ENCODE measurements at places on chromosomes 1 and 21.
A peak's percentile ranks its signal among the peaks of the same experiment; 100 is the strongest.

- peak; percentile 85 for DNase-seq
These were observed 57.8 kb downstream of the FOXO6 start for GRCh38 chr1:41418857-41419583.

GRCh38 chr1:244046907-244047611 is 4.0 kb upstream of the ZBTB18 start:
- no peak for DNase-seq

DNA sequence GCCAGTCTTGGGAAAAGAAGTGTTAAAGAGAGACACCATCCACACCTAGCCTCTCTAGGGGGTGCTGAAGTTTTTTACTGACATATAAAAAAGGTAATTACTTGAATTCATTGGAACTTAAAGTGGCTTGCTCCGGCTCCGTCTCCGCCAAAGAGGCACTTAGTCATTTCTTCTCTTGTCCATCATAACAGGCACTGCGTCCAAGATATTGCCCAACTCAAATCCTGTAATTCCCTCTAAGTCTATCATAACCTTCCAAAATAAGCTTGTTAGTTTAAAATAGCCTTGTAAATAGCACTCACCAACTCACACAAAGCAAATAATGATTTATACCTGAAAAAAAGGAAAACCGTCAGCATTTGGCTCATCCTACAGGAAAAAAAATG is 160.5 kb downstream of the ZBTB18 start:
- DNase-seq, result peak; percentile 81

GRCh38 chr21:27298465-27298864 is 331.6 kb upstream of the ADAMTS5 start:
- no peak for DNase-seq

DNA sequence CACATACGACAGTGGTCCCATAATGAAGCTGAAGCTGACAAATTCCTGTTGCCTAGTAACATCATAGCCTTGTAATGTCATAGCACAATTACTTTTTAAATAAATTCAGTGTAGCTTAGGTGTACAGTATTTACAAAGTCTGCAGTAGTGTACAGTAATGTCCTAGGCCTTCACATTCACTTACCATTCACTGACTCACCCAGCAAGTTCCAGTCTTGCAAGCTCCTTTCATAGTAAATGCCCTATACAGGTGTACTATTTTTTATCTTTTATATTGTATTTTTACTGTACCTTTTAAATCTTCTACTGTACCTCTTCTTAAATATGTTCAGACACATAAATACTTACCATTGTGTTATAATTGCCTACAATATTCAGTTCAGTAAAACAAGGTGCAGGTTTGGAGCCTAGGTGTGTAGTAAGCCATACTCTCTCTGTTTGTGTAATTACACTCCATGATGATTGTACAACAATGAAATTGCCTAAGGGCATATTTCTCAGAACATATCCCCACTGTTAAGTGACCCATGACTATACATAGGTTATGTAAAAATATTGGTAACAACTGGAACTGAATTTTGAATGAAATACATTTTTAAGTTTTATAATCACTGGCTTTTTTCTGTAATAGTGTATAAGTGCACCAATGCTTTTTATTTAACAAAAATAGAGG is 33.5 kb upstream of the ADAM30 start:
- DNase-seq, result no peak

DNA sequence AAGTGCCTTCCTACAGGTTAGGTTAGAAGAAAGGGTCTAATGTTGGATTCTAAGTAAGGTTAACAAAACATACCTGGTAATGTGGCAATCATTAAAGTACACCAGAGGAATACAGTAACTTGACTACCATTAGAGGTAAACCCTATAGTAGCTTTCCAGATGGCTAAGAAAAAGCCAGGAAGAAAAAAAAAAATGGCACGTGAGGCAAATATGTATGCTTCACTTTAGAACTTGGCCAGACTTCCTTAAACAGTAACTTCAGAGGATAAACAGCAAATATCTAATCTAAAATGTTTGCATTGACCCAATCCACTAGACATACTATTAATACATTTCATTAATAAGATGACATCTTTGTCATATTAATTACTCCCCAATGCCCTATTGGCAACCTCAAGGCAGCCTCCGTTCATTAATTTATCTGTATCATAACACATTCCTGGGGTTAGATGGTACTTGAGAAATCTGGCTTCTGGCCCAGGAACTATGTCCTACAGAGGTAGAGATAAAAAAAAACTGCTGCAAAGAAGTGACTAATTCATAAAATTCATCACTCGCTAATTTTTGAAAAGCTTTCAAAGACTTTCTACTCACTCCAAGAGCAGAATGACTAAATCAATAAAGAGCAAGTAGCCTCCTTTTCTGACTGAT is 5.8 kb downstream of the DCAF8 start:
- peak; percentile 80 for DNase-seq

- DNase-seq, result peak; percentile 97
These were observed 3.0 kb upstream of the RGS2 start for GRCh38 chr1:192805832-192806323.

DNA sequence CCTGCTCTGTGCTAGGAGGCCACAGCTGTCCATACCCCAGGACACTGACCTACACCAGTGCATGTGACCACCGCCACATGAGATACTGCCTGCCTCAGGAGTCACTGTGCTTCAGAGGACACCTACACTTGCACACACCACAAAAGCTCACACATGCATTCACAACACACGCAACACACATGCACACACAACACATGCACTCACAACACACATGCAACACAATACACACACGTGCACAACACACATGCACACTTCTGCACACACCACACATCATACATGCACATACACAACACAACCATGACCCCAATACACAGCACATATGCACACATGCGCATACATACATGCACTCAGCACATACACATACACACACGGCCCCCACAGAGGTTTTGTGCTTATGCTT is 28.7 kb upstream of the BACE2 start:
- DNase-seq, result no peak

DNA sequence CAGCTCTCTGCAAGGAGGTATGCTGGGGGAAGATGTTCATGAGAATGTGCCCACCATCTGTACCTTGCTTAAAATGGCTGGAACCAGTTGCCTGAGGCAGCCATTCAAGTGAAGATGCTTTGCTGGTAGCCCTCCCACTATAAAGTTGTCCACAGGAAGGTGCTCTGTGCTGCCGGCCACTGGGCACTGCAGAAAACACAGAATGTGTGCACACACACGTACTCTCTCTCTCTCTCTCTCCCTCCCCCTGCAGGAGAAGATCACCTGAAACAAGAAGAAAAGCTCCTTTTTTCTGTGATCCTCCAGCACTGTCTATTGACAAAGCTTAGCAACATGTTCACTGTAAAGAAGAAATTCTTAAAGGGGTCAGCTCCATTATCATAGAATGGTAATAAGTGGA is 134.8 kb downstream of the PIGK start:
- DNase-seq, result no peak

DNA sequence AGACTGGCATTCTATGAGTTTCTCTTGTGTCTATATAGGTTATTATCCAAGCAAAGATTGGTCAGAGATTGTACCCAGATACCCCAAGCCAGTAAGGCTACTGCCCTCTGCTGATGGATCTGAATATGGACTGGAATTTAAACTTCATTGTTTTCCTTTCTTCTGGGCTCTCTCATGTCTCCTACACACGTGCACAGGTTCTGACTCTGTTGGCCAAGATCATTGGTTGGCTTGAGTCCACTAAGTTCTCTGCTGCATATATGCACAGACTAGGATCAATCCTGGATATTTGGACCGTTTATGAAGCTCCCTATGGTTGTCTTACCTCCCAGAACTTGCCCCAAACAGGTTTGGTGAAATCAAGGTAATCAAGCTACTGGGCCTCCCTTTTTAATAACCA is 69.7 kb downstream of the CC2D1B start:
- peak; percentile 71 for DNase-seq

- no peak for DNase-seq
These were observed 86.4 kb upstream of the ARHGEF16 start for GRCh38 chr1:3368059-3368458.

GRCh38 chr21:25381936-25382452 is 225.3 kb downstream of the MRPL39 start:
- peak; percentile 40 for DNase-seq

GRCh38 chr1:205310976-205311704 is 10.4 kb downstream of the NUAK2 start:
- DNase-seq, result no peak

- no peak for DNase-seq
These were observed 114.5 kb downstream of the CRYAA start for GRCh38 chr21:43283136-43283924.

DNA sequence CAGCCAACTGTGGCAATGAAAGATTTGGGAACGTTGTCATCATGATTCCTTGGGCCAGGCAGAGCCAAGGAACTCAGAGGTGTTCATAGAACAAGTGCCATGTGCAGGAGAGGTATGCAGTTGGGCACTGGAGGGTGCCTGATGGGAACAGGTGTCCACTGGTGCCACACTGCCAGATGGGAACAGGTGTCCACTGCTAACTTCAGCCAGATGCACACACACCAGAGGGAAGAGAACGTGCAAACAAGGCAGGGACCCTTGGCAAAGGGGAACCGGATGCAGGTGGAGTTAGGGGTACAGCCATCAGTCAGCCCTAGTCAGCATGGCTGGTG is 13.5 kb downstream of the OLFML2B start:
- DNase-seq, result no peak

GRCh38 chr1:100989306-100990077 is 36.1 kb downstream of the DPH5 start:
- peak; percentile 80 for DNase-seq

DNA sequence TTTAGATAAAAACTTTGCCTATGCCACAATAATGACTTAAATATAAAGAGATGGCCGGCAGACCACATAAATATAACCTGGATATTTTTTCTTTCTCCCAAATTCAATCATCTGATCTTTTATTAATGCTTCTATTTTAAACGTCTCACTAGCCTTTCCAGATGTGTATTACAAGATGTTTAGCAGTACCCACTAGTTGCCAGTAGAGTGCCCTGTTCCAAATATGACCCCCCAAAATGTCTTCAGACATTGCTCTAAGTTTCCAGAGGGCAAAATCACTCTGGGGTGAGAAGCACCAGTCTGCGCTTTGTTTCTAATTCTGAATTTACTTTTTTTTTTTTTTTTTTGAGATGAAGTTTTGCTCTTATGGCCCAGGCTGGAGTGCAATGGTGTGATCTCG is 268.1 kb downstream of the GRIK1 start:
- DNase-seq, result no peak

DNA sequence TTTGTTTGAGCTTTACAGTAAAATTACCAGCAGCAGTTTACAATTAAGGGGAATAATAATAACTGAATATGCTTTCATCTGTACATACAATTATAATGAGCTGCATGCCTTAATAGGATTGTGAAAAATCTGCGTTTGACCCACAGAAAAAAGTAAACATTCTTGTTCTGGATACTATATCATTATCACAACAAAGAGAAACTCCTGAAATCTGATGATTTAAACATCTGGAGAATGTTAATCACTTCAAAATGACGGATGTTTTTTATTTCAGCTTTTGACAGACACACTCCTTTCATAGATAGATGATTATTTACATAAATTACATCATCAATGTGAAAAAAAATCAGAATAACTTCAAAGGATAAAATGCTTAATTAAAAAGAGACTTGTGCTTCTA is 58.5 kb downstream of the TYW3 start:
- no peak for DNase-seq

GRCh38 chr1:2127187-2128145 is 67.1 kb downstream of the FAAP20 start:
- DNase-seq, result no peak

DNA sequence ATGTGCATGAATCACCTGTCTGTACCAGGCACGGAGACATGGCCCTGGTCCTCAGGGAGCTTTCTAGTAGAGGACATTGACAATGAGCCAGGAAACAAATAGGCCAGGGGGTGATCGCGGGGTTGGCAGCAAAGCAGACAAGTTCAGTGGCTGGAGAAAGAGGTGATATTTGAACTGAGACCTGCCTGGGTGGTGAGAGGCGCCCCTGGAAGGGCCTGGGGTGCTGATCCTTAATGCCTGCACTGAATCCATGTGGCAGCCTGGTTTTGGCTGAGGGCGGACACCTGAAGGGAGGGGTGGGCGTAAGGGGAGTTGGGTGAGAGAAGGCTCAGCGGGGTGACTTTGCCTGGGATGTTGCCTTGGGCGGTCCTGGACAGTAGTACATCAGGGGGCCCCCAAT is 35.9 kb downstream of the URB2 start:
- no peak for DNase-seq

GRCh38 chr1:31802190-31803150 is 13.4 kb downstream of the SPOCD1 start:
- peak; percentile 50 for DNase-seq

DNA sequence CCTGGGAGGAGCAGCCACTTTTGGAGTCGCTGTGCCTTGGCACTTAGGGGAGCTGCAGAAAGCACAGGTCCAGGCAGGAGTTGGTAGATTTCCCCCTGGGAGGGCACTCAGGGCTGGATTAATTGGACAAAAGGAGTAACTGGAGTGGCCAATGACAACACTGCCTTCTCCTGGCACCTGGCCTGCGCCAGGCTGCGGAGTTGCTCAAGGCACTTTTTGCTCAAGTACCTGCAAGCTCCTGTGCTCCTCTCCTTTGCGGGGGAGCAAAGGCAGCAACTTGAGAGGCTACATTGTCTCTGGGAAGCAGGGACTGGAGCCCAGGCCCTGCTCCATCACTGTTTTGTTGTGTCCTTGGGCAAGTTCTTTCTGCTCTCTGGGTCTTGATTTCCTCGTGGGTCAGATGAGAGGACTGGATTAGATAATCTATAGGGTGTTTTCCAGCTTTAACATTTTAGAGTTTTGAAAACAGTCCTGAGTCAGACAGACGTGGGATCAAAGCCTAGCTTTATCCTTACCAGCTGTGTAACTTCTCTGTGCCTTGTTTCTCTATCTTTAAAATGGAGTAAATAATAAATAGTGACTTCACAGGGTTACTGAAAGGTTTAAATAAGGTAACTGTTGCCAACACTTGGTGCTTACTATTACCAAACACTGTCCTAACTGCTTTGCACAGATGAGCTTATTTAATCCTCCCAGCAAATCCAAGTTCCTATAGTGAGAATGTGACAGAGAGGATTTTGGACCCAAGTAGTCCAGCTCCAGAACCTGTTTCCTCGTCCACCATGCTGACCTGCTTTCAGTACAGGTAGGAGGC is 18.0 kb upstream of the GRHL3 start:
- DNase-seq, result peak; percentile 13

GRCh38 chr1:87449348-87449963 is 120.8 kb downstream of the LMO4 start:
- peak; percentile 34 for DNase-seq

- DNase-seq, result no peak
These were observed 3.3 kb downstream of the PDZK1IP1 start for GRCh38 chr1:47186267-47187185.

- DNase-seq, result no peak
These were observed 102.2 kb downstream of the RGL1 start for GRCh38 chr1:183907070-183907469.

GRCh38 chr1:227391879-227392278 is 73.6 kb upstream of the CDC42BPA start:
- DNase-seq, result no peak

DNA sequence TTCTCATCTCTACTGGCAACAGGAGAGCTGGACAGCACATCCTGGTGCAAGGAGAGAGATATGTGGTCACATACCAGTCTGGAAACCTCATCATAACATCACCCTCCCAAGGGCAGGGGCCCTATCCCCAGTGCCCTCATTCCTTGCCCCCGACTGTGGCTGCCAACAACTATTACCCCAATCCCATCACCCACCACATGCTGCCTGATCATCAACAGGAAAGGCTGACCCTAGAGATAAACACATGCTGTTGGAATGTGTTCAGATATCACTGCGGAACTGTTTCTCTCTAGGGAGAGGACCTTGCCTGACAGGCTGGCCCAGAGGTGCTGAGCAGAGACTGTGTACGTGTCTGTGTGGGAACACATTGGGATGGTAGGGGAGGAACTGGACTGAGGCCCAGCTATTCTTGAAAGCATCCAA is 4.5 kb upstream of the INKA2 start:
- DNase-seq, result peak; percentile 30
